ENCODE measurements at places on chromosomes 16 and 17.

GRCh38 chr16:85871756-85872155, 27.2 kb upstream of the IRF8 start:
- DNase-seq, result no peak

DNA sequence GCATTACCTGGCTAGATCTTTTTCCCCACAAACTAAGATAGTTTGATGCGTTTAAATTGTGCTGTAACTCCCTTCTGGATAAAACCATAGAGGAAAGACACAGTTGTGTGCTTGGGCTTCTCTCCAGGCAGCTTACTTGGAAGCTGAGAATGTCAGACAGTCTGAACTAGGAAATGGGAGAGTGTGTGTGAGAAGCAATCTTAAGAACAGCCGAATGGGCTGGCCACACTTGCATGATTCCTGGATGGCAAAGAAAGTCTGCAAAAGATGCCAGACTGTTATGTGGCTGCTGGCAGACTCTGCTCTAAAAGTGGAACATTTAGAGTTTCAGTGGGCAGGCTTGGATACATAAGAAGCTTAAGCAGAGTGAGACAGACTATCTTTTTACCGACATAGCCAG, 384.3 kb upstream of the PSMD7 start:
- DNase-seq, result no peak

- no peak for DNase-seq
Measured at GRCh38 chr17:50285941-50286340, 11.7 kb downstream of the TMEM92 start.

DNA sequence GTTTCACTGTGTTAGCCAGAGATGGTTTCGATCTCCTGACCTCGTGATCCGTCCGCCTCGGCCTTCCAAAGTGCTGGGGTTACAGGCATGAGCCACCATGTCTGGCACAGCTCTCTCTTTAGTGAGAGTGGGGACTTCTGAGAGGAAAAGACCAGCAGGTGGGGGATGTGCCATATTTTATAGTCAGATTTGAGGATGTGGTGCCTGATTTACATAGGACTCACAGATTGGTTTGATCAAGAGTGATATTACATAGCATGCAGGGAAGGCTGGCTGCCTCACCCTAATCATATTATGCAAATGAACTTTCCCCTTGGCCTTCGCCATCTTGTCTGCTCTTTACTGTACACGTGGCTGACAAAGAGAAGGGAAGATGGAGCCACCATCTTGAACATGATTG, 28.1 kb upstream of the MAPK3 start:
- DNase-seq, result no peak

- DNase-seq, result no peak
Measured at GRCh38 chr16:19701091-19701490, 16.9 kb downstream of the KNOP1 start.

- DNase-seq, result no peak
Measured at GRCh38 chr16:6645768-6646568, 686.7 kb upstream of the RBFOX1 start.

All from activated CD4-positive, CD25-positive, alpha-beta regulatory T cell (primary cell).